ENCODE measurements at places on chromosomes 2 and 18.

- DNase-seq: no peak
These were observed 392.9 kb upstream of the CRIM1 start for GRCh38 chr2:35962585-35963146.

GRCh38 chr2:177393203-177393755, 706 bp downstream of the AGPS start:
- DNase-seq: no peak

- no peak for DNase-seq
These were observed 13.3 kb upstream of the RAB17 start for GRCh38 chr2:237603718-237604362.

- no peak for DNase-seq
These were observed 52.7 kb upstream of the NCK2 start for GRCh38 chr2:105691947-105692390.

GRCh38 chr2:109690822-109691541, 76.8 kb downstream of the SOWAHC start:
- DNase-seq: no peak

Measured in SHP77 treated with DMSO at 0.1 percent for 48 hours (cell line).